ENCODE measurements at places on chromosomes 2 and 18.
A peak's percentile ranks its signal among the peaks of the same experiment; 100 is the strongest.

- DNase-seq, result no peak
These were observed 89.8 kb downstream of the PRKCE start for GRCh38 chr2:45741161-45741850.

- no peak for DNase-seq
These were observed 51.1 kb downstream of the NABP1 start for GRCh38 chr2:191728750-191729624.

GRCh38 chr2:241532733-241533601, 24.6 kb upstream of the STK25 start:
- no peak for DNase-seq

- no peak for DNase-seq
These were observed 1.6 kb upstream of the PDIA6 start for GRCh38 chr2:10814142-10814541.

DNA sequence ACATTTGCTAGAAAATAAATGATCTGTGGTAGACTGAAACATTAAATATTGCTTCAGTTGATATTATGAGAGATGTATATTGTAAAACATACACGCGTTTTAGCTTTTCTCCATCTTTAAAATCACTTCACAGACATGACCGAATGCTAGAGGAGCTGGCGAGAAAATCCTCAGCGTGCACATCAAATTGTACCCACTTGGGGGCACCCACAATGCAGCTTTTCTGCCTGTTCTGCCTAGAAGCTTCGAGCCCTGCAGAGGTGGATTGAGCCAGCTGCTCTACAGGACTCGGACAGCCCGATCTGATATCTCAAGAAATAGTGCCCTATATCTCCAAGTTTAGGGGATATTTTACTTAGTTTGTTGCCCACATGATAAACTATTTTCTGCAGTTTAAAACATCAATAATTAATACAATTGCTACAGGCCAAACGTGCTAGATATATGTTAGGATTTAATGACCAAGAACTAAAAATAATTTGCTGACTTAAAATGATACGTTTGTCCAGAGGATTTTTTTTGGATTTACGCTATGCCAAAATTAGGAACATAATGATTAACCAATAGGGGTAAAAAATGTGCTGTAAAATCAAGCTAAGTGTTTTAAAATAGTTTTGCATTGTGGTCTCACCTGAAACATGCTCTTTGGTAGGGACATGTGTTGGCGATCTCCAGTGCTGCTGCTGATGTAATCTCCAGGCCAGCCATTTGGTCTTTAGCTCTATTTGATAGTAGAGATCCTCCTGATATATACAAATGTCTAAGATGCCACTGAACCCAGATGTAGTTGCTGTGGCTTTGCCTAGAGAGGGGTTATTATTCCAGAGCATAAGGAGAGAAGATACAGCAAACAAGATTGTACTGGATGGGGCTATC, 22.3 kb upstream of the ATP5MC3 start:
- DNase-seq, result peak; percentile 57

- DNase-seq, result no peak
These were observed 75.3 kb downstream of the CABYR start for GRCh38 chr18:24214144-24214543.

DNA sequence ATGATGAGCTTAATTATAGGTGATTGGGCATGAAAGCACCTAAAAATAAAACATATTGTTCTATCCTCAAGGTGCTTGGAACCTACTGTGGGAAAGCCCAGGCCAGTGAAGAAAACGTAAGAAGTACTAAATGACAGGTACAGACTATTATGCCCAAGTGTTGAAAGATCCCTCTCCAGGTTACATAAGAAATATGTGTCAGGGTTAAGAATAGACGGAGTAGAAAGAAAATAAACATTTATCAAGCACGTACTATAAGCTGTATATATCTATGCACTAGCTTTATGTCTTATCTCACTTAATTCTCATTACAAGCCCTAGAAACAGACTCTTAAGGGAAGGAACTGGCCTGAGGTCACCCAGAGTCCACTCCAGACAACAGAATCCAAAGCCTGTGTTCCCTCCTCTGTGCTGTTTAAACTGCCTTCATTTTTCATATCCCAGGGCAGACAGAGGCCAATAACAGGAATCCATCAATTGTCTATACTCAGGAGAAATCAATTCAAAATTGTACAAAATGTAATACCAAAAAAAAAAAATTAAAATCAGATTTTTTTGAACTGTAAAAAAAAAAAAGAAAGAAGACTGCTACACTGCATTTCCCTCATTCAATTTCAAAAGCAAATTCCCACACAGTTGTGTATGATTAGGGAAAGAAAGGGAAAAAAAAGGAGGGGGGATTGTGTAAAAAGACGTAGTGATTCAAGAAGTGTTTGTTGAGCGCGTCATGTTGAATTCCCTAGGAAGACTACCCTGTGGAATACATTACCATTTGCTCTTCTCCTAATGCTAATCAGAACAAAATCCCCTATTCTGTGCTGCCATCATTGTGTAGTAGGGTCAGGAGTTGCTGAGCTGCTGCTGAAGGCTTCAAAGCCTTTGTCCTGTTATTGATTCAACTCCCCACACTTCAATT, 156.3 kb downstream of the IRS1 start:
- DNase-seq, result no peak

DNA sequence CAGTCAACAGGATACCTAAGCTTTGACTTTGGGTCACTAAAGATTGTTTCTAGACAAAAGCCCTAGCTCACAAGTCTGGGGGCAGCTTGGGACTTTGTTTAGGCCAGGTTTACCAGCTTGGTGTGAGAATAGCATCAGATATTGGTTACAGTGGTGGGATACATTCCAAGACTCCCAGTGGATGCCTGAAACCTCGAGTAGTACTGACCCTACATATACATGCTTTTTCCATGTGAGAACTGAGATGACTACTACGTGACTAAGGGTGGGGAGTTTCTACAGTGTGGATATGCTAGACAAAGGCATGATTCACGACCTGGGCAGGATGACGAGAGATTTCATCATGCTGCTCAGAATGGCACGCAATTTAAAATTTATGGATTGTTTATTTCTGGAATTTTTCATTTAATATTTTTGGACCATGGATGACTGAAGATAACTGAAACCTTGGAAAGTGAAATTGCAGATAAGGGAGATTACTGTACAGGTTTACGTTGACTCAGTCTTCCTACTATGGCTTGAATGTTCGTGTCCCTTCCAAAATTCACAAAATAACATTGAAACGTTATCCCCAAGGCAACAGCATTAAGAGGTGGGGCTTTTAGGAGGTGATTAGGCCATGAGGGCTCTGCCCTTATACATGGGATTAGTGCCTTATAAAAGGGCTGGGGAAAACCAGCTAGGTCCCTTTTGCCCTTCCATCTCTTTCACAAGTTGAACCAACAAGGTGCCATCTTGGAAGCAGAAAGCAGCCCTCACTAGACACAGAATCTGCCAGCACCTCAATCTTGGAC, 50.2 kb upstream of the CTAGE1 start:
- DNase-seq, result peak; percentile 99
